GM12864 (cell line): ENCODE measurements at places on chromosomes 2 and 18.

DNA sequence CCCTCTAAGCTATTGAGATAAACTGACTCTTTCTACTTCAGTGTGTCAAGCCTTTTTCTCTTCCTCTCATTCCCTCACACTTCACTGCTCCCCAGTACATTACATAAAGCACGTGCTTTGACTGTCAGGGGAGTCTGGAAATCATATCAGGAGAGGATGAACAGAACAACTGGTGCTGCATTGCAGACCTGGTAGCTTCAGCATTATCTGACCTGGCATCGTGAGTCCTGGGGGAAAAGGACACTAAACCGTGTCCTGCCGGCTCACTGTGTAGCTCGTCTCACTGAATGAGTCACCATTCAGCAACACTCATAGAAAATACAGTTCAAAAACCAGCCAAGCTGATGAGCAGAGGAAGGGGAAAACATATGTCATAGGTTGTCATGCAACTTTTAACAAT, 108.5 kb upstream of the UNC80 start:
- DNase-seq = no peak

DNA sequence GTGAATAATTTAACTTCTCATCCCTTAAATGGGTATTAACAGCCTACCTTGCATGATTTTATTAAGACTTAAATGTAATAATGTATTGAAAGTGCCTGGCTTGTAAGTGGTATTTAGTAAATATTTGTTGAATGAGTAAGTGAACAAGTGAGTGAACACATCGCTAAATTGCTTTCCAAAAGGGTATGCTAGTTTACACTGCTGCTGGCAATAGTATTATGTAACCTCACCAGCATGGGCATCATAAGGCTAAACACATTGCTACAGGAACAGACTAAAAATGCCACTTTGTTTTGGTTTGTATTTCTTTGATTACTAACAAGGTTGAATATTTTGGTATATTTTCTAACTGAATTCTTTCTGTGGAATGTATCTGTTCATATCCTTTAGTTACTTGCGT, 9.8 kb downstream of the WDR43 start:
- no peak for DNase-seq

DNA sequence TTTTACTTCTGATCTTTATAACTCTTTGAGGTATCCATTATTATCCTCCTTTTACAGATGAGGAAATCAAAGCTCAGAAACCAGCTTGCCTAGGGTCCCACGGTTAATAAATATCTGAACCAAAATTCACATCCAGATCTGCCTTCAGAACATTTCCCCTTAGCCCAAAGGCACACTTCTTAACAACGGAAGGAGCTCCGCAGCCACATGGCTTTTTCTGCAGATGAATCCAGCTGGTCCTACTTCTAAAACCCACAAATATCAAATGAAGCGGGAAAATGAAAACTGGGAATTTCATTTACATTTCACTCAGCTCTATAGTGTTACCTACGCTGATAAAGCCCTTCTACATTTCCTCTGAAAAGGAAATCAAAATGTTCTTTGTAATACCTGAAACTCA, 357.0 kb upstream of the ID2 start:
- DNase-seq = no peak

- no peak for DNase-seq
Observed at GRCh38 chr18:73824671-73825070, 323.0 kb downstream of the FBXO15 start.

GRCh38 chr2:88199912-88200682, 30.0 kb downstream of the THNSL2 start:
- DNase-seq = no peak

GRCh38 chr2:238642973-238643372, 204.9 kb upstream of the TWIST2 start:
- DNase-seq = no peak

- no peak for DNase-seq
Observed at GRCh38 chr2:85854897-85855296, 33.9 kb downstream of the ST3GAL5 start.

- no peak for DNase-seq
Observed at GRCh38 chr18:79283131-79283810, 112.5 kb upstream of the NFATC1 start.

GRCh38 chr2:224517963-224518362, 67.2 kb downstream of the CUL3 start:
- DNase-seq = no peak

- no peak for DNase-seq
Observed at GRCh38 chr2:9919512-9919911, 32.0 kb upstream of the GRHL1 start.

- no peak for DNase-seq
Observed at GRCh38 chr2:235170016-235170415, 218.2 kb downstream of the SH3BP4 start.

GRCh38 chr2:143384111-143384510, 254.9 kb downstream of the ARHGAP15 start:
- DNase-seq = no peak

GRCh38 chr2:223692191-223692947, 90.2 kb upstream of the SCG2 start:
- DNase-seq = no peak

GRCh38 chr2:38750011-38750890, 910 bp downstream of the SRSF7 start:
- no peak for DNase-seq

DNA sequence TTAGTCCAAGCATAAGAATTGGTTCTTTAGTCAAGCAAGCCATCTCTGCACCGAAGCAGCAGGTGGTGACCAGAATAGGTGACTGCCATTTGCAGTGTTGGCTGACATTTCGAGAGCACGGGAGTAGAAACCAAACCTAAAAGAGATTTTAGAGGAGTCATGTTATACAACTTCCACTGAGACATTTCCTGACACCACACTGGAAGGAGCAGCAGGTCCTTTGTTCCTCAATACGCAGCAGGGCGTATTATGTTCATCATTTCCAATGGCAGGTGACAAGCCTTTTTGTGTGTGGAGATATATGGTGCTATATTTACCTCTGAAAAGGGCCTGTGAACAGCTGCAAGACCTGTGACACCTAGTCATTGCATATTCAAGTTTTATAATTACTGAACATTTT, 418.8 kb upstream of the NETO1 start:
- no peak for DNase-seq

- no peak for DNase-seq
Observed at GRCh38 chr2:212530991-212531390, 7.6 kb downstream of the ERBB4 start.

- no peak for DNase-seq
Observed at GRCh38 chr18:44214396-44214795, 466.3 kb upstream of the SETBP1 start.

- no peak for DNase-seq
Observed at GRCh38 chr2:122663620-122664019, 908.2 kb downstream of the TSN start.

DNA sequence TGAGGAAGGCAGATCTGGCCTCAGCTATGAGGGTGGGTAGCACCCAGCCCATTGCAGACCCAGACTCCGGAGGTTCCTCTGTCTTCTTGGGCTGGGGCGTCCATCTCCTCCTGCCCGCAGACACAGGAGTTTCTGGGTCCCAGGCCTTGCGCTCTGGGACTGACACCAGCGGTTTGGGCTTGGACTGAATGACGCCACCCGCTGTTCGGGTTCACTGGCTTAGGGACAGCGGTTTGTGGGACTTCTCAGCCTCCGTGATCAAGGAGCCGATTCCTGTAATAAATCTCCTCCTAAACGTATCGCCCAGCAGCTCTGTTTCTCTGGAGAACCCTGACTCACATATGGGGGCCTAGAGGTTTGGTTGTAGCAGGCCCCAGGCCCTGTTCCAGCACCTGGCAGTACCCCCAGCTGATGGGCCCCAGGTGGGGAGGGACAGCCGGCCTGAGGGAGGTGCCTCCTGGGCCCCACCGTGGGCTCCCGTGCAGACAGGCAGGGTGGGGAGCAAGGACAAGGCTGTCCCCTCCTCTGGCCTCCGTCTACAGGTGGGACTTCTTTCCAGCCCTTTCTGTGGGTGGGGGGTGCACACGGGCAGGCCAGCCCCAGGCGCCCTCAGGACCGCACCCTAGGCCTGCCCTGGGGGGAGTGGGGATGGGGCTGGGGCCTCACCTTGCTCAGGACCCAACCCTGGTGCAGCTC, 4.5 kb upstream of the AQP12A start:
- no peak for DNase-seq

DNA sequence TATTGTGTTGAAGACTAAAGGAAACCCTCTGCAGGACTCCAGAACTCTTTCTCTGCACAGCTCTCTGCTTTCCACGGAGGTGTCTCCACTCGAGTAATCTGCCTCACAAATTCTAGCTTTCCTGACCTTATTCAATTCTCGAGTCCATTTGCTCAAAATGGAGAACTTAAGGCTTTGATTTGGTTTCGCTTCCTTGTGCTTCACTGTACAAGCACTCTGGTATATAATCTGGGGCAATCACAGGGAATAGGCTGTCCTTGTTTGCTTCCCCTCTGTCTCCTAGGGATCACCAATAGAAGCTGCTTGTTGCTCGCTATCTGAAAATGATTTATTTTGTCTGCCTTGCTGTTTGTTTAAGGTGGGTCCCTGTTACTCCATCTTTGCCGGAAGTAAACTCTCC, 129.1 kb upstream of the DOCK10 start:
- no peak for DNase-seq

- DNase-seq = no peak
Observed at GRCh38 chr2:226782092-226782713, 17.4 kb downstream of the IRS1 start.

DNA sequence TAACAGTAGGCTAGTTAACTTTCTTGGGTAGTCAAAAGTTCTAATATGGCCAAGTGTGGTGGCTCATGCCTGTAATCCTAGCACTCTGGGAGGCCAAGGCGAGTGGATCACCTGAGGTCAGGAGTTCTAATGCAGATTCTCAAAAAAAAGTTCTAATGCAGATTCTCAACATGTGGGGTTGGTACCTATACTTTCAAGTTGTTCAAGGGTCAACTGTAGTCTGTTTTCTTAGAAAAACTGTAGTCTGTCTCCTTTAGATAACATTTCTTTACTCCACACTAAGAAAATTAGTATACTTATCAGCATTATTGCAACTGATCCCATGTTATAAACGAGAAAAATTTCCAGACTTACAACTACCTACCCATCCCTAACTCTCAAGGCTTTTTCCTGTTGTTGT, 16.6 kb downstream of the INO80D start:
- DNase-seq = no peak

GRCh38 chr2:5695654-5696403, 3.6 kb downstream of the SOX11 start:
- no peak for DNase-seq

DNA sequence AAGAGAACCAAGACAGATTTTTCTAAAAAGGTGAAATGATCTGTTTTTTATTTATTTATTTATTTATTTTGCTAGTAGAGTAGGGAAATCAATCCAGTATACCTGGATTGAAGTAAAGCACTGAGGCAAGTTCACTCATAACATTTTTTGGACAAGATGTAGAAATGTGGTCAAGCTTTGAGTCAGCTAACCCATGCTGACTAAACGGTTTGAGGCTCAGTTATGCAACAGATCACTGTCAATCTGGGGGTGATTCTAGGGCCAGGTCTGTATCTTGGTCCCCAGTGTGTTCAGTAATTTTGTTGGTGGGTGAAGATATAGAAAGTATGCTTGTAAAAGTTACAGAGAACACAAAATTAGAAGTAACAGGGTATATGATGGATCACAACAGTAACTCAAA, 60.2 kb downstream of the RMDN2 start:
- DNase-seq = peak; percentile 24

DNA sequence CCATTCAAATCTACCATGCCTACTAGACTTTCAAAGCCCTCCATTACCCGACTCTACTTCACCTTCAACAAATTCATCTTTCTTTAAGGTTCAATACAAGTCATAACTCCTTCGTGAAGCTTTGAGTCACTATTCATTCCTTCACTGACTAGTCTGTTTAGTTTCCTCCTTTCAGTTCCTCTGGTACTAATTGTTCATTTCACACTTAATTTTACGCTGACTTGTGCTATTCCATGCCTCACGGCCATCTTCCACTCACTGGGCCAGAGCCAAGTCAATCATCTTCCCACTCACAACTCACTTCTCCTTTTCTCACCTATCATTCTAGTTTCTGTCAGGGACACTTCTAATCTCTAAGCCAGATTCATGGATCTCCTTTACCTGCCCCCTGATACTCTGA, 136.2 kb downstream of the MTX2 start:
- DNase-seq = no peak

- no peak for DNase-seq
Observed at GRCh38 chr18:629269-630150, 27.9 kb upstream of the TYMS start.

DNA sequence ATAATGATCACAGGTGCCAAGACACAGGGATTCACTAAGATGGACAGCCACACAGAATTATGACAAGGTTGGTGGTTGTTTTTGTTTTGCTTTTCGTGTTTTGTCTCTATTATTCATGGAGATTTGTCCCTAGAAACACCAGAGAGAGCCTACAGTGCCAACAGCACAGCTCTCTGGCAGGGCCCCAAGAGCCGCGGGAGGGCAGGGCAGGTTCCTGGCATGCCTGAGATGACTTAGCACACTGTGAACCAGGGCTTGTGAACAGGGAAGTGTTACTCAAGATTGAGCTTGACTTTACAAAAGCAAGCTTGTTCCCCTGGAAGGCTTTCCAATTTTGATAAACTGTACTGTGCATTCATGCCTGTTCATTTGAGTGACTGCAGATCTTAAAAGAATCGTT, 437.4 kb upstream of the SALL3 start:
- no peak for DNase-seq
